ENCODE measurements at places on chromosomes 12 and 14. TPM values are rescaled to one million over a fixed set of nuclear protein-coding genes. Genes with fewer than 3 reads are reported as not detected.

DNA sequence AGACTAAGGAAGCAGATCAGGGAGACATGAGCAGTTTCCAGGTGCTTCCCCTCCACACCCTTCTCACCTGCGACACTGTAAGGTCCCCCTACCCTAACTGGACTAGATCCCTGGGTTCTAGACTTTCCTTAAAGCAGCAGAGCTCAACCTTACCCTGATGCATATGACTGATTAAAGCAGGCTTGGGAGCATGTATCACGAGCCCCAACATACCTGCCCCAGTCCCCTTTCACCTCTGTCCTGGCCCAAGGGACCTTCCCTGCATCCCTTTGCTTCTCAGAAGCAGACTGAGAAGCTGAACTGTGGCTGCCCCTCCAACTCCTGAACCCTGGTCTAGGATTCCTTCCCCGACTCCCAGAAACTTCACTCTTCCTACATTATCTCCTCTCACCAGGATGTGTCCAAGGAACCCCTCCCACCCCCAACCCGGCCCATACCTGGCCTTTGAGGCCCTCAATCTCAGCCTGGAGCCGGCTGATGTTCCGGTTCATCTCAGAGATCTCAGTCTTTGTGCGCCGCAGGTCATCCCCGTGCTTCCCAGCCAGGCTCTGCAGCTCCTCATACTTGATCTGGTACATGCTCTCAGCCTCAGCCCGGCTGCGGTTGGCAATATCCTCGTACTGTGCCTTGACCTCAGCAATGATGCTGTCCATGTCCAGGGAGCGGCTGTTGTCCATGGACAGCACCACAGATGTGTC, 5.4 kb downstream of the KRT8 start:
- no peak overlapping the region for H3K27ac ChIP-seq
- H3K4me1 ChIP-seq, result peaks cover 16% of the 10 kb centered on the region
- H3K4me3 ChIP-seq, result no peak overlapping the region
- H3K27me3 ChIP-seq, result no peaks in the 10 kb centered on the region

DNA sequence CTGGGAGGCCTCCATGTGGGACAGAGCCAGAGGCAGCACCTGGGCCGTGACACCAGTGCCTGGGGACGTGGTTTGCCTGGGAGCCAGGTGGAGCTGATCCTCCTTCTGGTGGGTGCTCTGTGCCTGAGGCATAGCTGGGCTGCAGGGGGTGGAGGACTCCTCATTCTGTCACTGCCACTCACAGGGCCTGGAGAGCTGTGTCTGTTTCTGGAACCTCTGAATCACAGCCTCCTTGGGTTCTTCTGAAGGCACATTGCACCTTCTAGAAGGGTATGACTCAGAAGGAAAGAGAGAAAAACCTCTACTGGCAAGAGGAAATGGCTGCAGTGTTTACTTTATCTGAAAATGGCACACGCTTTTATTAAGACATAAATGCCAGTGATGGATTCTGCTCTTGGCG, 659.8 kb downstream of the VRK1 start:
- no peaks in the 10 kb centered on the region for H3K27me3 ChIP-seq
- H3K36me3 ChIP-seq, result no peaks in the 10 kb centered on the region
- H3K4me3 ChIP-seq, result no peak overlapping the region
- no peak overlapping the region for H3K27ac ChIP-seq
- H3K4me1 ChIP-seq, result peaks cover 11% of the 10 kb centered on the region

DNA sequence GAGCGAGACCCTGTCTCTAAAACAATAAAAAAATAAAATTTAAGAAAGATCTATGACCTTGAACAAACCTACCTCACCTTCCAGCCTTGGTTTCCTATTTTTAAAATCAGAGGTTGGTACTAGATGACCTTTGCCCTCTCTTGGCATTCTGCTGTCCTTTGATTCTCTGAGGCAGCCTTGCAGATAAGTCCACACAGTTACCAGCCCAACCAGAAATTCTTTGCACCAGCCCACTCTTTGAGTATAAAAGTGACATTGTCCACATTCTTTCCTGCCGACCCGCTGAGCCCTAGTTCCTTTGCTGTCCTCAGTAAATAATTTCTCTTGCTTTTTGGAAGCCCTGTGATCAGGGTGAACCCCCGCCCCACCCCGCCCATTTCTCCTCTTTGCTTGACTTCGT, 150.4 kb downstream of the PHETA1 start:
- no peaks in the 10 kb centered on the region for H3K36me3 ChIP-seq
- H3K27me3 ChIP-seq, result no peaks in the 10 kb centered on the region
- no peak overlapping the region for H3K4me3 ChIP-seq
- H3K27ac ChIP-seq, result no peak overlapping the region
- no peak for DNase-seq
- no peaks in the 10 kb centered on the region for H3K4me1 ChIP-seq

DNA sequence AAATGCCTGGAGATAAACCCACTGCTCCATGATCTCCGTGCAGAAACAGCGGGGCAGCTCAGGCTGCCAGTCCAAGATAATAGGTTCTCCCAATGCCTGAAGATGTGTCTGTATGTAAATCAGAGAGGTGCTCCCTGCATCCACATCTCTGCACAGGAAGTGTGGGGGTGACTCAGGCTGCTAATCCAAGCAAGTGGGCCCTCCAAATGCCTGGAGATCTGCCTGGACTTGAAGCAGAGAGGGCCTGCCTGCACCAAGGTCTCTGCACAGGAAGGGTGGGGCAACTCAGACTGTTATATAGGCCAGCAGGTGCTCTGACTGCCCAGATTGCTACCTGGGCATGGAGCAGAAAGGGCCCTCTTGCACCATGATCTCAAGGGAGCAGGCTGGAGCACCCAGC, 504.7 kb downstream of the LRFN5 start:
- H3K36me3 ChIP-seq, result no peaks in the 10 kb centered on the region
- no peak for DNase-seq
- no peak overlapping the region for H3K4me3 ChIP-seq

- H3K36me3 ChIP-seq, result no peaks in the 10 kb centered on the region
- DNase-seq, result no peak
- no peaks in the 10 kb centered on the region for H3K27me3 ChIP-seq
- H3K27ac ChIP-seq, result no peak overlapping the region
Observed at GRCh38 chr14:64808449-64808848, 71.3 kb downstream of the SPTB start.

GRCh38 chr14:100539766-100540140, 47.5 kb downstream of the BEGAIN start:
- no peak for DNase-seq
- no peak overlapping the region for H3K27ac ChIP-seq
- H3K4me3 ChIP-seq, result no peak overlapping the region
- no peaks in the 10 kb centered on the region for H3K27me3 ChIP-seq

DNA sequence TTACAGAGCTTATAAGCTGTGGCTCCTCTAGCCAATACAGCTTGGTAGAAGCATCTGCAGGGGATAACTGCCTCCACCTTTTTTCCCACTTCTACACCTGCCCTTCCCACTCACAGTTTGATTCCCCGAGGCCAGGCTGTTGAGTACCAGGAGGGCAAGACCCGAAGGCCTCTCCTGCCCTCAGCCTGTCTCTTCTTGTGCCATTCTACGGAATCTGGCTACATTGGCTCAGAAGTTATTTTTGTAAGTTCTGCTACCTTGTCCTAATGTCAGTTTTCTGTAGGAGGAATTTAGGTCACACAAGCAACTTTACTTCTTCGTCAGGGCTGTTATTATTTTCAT, 11.7 kb downstream of the FBXL14 start:
- no peaks in the 10 kb centered on the region for H3K27me3 ChIP-seq
- peaks cover 2% of the 10 kb centered on the region for H3K4me1 ChIP-seq
- no peak overlapping the region for H3K27ac ChIP-seq
- no peak overlapping the region for H3K4me3 ChIP-seq
- no peak for DNase-seq
- no peaks in the 10 kb centered on the region for H3K36me3 ChIP-seq

DNA sequence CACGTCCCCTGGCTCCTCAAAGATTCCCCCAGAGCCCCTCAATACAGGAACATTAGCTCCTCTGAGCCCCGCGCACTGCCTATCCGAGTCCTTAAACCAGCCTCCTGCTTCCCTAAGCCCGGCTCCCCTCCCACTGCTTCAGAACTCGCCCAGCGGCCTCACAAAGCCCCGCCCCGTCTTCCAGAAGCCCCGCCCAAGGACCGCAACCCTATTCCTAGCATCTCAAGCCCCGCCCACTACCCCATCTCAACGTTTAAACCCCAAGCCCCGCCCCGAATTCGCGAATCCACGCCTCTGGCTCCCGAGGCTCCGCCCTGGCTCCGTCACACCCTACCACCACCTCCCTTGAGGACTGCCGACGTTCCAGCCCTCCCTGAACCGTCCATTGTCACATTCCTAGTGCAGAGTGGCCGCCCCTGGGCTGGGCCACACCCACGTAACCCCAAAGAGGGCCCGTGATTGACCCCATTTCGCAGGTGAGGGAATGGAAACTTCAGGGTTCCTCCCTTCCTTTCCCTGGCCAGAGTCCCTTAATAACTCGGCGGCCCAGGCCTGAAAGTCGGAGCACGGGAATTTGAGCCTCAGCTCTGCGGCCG, 646 bp upstream of the CORO1C start:
- H3K4me1 ChIP-seq, result peaks cover 38% of the 10 kb centered on the region
- peak overlapping the region; percentile 92 for H3K4me3 ChIP-seq
- H3K36me3 ChIP-seq, result no peaks in the 10 kb centered on the region
- peak overlapping the region; percentile 98 for H3K27ac ChIP-seq
- H3K27me3 ChIP-seq, result no peaks in the 10 kb centered on the region

- peaks cover 5% of the 10 kb centered on the region for H3K36me3 ChIP-seq
- peak overlapping the region; percentile 95 for H3K4me3 ChIP-seq
- H3K27ac ChIP-seq, result peak overlapping the region; percentile 82
- H3K4me1 ChIP-seq, result peaks cover 36% of the 10 kb centered on the region
- DNase-seq, result no peak
Observed at GRCh38 chr12:103928682-103929045, 1.5 kb upstream of the HSP90B1 start.

GRCh38 chr12:68203460-68203875, 22.1 kb downstream of the IL26 start:
- no peak for DNase-seq
- no peaks in the 10 kb centered on the region for H3K36me3 ChIP-seq
- H3K4me1 ChIP-seq, result no peaks in the 10 kb centered on the region
- H3K27me3 ChIP-seq, result no peaks in the 10 kb centered on the region
- H3K4me3 ChIP-seq, result no peak overlapping the region
- H3K27ac ChIP-seq, result no peak overlapping the region

DNA sequence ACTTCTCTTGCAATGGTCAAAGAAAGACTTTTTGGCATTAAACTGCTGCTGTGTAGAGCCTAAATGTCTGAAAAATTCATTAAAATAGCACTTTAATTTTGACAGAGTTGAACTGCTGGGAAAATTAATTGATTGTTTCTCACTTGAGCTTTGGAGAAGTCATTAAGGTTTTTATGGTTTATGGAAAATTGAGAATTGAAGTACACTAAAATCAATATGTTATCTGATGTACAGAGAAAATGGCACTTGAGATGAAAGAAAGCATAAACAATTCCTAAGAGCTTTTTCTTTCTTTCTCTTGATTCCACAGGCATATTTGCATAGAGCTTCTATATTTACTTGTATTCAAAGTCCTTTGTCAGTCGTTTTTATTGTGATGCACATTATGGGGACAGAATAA, 188.5 kb upstream of the CAND1 start:
- no peak overlapping the region for H3K27ac ChIP-seq
- no peaks in the 10 kb centered on the region for H3K27me3 ChIP-seq
- H3K4me1 ChIP-seq, result no peaks in the 10 kb centered on the region
- no peak for DNase-seq
- no peak overlapping the region for H3K4me3 ChIP-seq
- H3K36me3 ChIP-seq, result no peaks in the 10 kb centered on the region

DNA sequence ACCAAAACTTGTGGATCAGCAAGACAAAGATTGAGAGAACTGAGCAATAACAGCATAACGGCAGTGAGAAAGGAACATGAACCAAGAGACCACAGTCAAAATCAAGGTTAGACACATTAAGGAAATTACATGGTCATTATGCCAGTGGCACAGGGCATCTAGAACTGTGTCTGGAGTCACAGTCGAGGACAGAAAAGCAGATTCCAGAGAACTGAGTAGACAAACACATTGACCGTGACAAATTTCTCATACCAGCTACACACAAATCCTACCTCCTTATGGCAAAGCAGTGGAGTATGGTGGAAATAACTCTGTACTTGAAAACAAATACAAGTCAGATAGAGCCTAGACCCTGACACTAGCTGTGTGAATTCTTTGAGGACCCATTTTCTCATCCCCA, 367.3 kb downstream of the DUSP6 start:
- H3K36me3 ChIP-seq, result no peaks in the 10 kb centered on the region
- no peak for DNase-seq
- no peak overlapping the region for H3K27ac ChIP-seq
- H3K4me1 ChIP-seq, result no peaks in the 10 kb centered on the region
- H3K27me3 ChIP-seq, result no peaks in the 10 kb centered on the region
- no peak overlapping the region for H3K4me3 ChIP-seq

GRCh38 chr12:3947781-3948180, 74.6 kb upstream of the PARP11 start:
- no peak overlapping the region for H3K27ac ChIP-seq
- H3K36me3 ChIP-seq, result no peaks in the 10 kb centered on the region
- H3K4me1 ChIP-seq, result no peaks in the 10 kb centered on the region
- DNase-seq, result no peak
- no peak overlapping the region for H3K4me3 ChIP-seq

DNA sequence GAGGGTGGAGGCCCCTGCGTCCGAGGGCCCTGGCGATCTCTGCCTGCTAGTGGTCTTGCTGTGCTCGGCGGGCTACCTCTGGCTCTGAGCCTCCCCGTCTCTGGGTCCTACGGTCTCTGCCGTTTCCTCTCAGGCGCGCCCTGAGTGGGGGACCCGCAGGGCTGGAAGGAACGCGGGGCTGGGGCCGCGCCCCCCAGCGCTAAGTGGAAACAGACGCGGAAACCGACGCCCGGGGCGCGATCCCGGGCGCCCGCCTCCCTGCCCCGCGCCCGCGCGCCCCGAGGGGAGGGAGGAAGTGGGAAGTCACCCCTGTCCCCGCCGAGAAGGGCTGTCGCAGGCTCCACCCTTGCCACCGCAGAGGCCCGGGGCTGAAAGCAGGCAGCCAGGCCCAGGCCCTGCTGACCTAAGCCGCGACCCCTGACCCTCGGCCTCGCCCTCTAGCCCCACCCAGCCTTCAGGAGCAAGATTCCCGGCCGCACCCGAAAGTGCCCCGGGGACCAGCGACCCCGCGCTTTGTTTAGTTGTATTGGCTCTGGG, 831 bp downstream of the CRIP1 start:
- DNase-seq, result no peak
- no peaks in the 10 kb centered on the region for H3K27me3 ChIP-seq
- H3K4me3 ChIP-seq, result peak overlapping the region; percentile 48
- H3K27ac ChIP-seq, result peak overlapping the region; percentile 97

- H3K27me3 ChIP-seq, result no peaks in the 10 kb centered on the region
- no peaks in the 10 kb centered on the region for H3K36me3 ChIP-seq
- H3K4me1 ChIP-seq, result no peaks in the 10 kb centered on the region
- DNase-seq, result no peak
Observed at GRCh38 chr12:22160396-22161003, 114.5 kb downstream of the CMAS start.

Gene ATP2B1
- total RNA-seq, result 24.6 TPM

Gene NUAK1
- total RNA-seq, result 22.8 TPM

Gene RBMS2
- total RNA-seq, result 20.6 TPM

Gene PYGL
- 84.0 TPM for total RNA-seq

Gene BEST3
- total RNA-seq, result not detected
